ENCODE measurements at places on chromosomes 13 and 19.

DNA sequence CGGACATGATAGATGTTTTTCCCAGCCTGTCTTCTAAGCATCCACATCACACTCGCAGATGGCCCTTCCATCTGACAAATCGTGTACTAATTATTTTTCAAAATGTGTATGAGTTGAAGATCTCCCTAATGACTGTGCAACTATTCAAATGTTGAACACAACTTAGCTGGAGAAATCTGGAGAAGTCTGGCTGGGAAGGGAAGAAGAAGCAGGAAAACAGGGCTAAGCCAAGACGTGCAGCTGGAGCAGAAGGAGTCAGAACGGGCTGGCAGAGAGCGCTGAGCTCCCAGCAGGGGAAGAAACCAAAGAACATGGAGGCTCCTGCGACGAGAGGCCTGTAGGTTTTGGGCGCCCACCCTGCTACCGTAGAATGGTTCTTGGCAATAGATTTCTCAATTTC is 13.2 kb upstream of the LATS2 start:
- peak; percentile 31 for DNase-seq

DNA sequence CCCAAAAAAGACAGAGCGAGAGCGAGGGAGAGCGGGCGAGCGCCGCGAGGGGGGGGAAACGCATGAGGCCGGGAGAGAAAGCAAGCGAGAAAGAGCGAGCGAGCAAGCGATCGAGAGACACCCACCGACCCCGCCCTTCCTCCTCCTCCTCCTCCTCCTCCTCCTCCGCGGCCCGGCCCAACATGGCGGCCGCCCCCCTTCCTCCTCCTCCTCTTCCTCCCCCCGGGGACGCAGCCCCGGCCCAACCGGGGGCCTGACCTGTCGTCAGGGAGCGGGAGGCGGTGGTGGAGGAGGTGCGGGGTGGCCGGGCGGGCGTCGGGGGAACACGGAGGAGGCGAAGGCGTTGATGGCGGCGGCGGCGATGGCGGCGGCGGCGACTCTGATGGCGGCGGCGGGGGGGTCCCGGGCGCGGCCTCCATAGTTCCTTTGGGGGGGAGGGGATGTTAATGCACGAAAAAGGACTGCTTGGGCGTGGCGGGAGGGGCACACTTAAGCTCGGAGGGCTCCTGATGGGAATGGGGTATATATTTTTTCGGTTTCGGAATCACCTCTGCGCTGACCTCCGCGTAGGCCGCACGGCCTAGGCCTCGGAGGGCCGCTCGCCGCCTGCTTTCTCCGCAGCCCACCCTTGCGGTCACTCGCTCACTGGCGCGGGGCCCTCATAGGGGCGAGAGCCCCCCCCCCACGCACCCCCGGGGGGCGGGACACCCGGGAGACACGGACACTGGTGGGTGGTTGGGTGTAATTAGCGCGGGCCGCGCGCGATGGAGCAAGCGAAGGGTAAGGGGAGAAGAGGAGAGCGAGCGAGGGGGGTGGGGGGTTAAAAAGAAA is 1.2 kb downstream of the ZC3H4 start:
- peak; percentile 81 for DNase-seq

GRCh38 chr19:18232540-18233223 is 6.4 kb upstream of the PDE4C start:
- DNase-seq: peak; percentile 65

- DNase-seq: no peak
Observed at GRCh38 chr19:48645620-48646000, 377 bp downstream of the CA11 start.

- no peak for DNase-seq
Observed at GRCh38 chr13:104461049-104461448, 1394.8 kb upstream of the SLC10A2 start.

DNA sequence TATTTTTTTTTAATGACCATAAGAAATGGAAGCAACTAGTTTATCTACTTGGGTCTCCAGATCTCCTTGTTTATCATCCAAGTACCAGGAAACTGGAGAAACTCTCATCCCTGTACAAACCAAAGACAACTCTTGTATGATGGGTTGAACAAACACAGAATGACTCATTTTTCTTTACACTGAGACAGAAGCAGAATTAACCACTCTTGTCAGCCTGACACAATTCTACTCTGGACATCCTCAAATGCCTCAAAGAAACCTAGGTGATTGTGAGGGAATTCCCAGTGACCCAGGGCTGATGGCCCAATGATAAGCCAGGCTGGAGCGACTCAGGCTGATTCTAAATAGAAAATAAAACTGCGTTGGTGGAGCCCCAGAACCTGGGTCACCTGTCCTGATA is 151.5 kb downstream of the ZNF737 start:
- no peak for DNase-seq

DNA sequence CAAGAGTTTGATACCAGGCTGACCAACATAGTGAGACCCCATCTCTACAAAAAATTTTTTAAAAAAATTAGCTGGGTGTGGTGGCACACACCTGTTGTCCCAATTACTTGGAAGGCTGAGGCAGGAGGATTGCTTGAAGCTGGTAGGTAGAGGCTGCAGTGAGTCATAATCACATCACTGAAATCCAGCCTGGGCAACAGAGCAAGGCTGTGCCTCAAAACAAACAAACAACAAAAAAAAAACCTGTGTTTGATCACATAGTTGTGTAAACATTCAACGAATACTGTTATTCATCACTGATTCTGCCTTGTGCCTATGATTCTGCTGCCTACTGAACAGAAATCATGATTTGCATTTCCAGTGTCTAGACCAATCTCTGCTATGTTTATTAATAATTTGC is 134.0 kb downstream of the TBC1D4 start:
- DNase-seq: no peak

GRCh38 chr13:95087746-95088305 is 213.4 kb downstream of the ABCC4 start:
- DNase-seq: no peak

GRCh38 chr13:109214393-109214792 is 572.0 kb downstream of the IRS2 start:
- DNase-seq: no peak

GRCh38 chr13:59229861-59230260 is 933.9 kb downstream of the DIAPH3 start:
- DNase-seq: no peak

DNA sequence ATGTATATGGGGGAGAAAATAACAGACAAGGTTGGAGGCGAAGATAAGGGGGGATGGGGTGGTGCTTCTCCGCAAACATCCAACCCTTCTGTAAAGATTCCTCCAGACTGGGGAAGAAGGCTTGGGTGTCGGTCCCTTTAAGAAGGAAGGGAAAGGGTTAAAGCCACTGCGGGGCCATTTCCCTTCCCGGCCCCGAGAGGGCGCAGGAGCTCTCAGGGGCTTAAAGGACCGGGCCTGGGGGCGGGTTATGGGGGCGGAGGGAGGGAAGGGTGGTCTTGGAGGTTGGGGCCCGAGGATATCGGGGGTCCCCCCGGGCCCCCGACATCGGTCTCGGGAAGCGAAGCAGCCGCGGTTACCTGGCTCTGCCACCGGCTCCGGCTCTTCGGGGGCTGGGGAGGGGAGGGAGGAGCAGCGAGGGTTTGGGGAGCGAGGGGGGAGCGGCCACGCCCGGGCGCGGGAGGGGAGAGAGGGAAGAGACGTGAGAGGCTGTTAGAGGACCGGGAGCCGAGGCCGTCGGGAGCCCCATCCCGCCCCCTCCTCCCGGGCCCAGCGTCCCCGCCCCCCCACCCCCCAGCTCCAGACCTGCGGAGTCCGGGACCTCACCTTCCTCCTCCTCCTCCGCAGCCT is 2.8 kb downstream of the TNNT1 start:
- DNase-seq: no peak

DNA sequence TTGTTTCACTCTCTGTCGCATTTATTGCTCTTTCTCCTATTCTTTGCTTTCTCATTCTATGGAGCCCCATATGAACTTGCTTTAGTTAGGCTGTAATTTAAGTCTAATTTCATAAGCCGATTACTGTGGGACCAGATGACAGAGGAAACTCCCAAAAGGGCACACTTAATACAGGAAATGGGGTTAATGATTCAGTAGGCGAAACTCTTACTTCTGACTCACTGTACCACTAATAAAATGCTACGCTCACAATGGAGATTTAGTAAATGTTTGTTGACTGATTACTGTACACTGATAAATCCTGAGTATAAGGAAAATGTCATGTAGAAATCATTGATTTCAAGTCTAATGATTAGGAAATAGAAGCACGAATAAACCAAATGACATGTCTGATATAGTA is 276.4 kb downstream of the KLF5 start:
- DNase-seq: no peak

DNA sequence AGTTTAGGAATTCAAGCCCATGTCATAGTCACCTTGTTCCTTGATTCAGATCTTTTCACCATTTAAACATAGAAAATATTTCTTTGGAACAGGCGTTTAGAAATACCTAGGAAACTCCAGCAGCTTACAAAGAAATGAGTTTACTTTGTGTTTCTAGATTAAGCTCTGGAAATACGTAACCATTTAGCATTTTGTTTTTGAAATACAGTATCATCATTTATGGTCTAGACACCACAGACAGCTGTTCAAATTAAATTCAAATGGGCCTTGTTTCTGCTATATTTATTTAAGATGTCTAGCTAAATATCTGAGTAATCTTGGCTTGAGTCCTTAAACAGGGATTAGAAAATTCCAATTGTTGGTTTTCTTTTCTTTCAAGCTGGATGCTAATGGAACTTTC is 228.5 kb downstream of the NDFIP2 start:
- no peak for DNase-seq

GRCh38 chr19:902093-902370 is 8.7 kb downstream of the RNU6-9 start:
- no peak for DNase-seq

DNA sequence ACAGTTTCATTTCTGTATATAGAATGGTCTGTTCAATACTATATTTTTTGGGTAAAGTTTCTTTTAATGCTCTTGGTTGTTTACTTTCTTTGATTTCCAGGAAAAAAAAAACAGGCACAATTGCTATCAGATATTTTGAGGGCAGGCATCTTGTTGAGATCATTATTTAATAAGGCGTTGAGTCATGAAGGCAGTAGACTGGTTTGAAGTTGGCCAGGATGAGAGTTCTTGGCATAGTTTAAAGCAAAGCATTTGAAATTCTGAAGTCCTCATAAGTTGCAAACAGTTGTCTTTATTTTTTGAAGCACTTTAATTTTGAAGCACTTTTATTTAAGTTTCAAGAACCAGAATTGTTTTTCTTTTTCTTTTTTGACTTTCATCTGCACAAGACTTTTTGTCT is 2.6 kb upstream of the ZNF175 start:
- no peak for DNase-seq

DNA sequence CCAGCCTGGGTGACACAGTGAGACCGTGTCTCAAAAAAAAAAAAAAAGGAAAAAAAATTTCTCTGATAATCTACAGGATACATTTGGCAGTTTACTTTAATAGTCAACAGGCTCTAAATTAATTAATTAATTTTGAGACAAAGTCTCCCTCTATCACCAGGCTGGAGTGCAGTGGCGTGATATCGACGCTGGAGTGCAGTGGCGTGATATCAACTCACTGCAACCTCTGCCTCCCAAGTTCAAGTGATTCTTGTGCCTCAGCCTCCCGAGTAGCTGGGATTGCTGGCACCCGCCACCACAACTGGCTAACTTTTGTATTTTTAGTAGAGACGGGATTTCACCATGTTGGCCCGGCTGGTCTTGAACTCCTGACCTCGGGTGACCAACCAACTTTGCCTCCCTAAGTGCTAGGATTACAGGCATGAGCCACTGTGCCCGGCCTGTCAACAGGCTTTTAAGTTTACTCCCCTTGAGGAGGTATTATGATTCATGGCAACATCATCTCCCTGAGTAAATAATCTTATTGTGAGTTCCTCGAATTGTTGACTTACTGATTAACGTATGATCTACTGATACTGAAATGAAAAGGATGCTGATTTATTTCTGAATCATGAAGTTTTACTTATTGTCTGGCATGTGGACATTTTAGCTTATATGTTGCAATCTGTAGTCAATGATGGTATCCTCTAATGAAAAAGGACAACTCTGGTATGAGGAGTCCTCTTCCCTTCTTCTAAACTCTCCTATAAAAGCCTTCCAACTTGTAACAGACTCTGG is 21.3 kb upstream of the MTRF1 start:
- DNase-seq: no peak

DNA sequence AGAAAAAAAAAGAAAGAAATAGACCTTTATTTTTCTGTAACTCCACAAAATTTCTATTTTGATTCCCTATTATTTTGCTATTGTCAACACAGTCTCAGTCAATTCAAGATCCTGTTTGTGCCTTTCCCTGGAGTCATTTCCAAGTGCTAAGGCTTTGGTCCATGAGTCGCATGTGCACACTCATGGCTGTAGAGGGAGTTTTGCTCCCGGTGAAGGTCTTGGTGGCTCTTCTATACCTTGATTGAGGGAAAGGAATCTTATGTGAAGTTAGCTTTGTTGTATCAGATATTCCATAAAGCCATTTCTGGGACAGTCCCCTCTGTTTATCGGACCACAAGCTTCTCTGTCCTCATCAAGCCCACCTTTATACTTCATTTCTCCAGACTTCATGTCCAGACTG is 58.7 kb upstream of the ALOX5AP start:
- peak; percentile 57 for DNase-seq

DNA sequence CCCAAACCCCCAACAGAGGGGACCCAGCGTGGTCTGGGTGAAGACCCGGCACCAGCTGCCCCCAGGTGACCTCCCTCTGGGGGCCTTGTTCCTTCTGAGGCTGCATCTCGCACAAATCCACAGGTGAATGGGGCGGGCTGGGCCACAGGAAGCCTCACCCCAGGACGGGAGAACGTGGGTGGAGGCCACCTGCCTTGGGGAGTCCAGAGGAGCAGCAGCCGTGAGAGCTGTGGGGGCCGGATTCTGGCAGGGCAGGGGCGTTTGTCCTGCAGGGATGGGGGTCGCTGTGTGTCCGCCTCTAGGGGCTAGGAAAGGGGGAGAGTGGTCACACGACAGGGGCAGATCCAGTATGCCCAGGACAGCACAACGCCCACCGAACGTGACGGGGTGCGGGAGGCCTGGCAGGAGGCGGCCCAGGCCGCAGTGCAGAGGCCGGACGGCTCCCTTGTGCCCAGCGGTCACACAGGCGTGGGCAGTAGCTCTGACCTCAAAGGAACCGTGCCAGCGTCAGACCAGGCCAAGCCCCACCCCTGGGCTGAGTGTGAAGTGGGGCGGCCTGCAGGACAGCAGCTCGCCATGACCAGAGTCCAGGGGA is 6.7 kb downstream of the POLR2E start:
- DNase-seq: no peak

- no peak for DNase-seq
Observed at GRCh38 chr13:28611654-28612131, 47.2 kb upstream of the POMP start.

- no peak for DNase-seq
Observed at GRCh38 chr13:40672765-40673397, 6.4 kb upstream of the FOXO1 start.

DNA sequence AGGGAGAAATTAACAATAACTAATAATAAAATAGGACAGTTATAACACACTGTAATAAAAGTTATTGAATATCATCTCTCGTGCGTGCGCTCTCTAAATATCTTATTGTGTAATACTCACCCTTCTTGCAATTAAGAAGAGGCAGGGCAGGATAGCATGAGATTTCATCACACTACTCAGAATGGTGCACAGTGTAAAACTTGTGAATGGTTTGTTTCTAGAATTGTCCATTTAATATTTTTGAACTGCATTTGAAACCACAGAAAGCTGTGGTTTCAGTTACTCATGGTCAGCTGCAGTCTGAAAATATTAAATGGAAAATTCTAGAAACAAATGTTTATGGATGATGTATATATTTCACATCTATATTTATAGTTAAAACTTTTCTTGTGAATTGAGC is 161.1 kb downstream of the DCT start:
- no peak for DNase-seq
